ENCODE measurements at places on chromosomes 12 and 14. TPM values are rescaled to one million over a fixed set of nuclear protein-coding genes. Genes with fewer than 3 reads are reported as not detected.

DNA sequence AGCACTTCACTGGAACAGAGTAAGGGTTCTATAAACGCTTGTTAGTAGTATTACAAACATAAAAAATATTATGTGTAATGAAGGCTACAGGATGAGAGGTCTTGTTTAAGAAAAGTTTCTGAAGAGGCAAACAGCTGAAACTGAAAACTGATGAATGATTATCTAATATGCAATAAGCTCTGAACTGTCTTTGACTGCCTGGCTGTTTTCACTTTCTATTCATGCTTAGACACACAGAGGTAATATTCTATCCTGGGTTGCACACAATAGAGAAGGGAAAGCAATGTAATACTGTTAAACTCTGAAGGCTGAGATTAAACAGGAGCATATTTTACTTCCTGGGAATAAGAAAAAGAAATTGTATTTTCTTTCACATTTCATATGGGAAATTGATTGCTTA, 251.3 kb downstream of the ALX1 start:
- no peak for DNase-seq

DNA sequence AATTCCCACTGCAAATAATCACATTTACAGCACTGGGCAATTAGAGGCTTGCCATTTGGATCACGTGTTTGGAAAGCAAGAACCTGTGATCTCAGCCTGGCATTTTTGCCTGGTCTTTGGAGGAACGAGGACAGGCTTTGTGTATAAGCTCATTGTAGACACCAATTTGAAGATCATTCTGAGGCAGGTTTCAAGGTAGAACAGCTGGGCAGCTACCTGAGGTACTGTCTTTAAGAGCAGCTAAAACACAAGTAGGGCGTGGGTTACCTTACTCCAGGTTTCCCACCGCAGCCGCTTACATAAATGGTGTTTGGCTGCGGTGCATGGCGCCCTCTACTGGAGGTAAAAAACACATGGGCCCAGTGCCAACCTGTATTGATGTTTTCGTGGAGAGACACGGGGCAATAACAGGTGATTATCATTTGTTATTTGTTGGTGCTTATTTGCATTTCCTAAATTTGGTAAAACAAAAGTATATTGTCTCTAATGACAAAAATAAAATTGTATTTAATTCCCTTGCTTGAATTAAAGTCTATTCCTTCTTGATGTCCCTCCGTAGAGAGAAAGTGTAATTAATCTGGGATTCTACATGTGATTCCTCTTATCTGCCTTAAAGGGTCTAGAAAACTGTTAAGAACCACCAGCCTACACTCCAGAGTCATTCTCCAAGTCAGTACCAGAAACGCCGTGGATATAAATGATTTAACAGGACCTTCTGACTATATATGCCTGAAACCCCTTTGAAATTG, 69.7 kb downstream of the SVOP start:
- DNase-seq = peak; percentile 77

DNA sequence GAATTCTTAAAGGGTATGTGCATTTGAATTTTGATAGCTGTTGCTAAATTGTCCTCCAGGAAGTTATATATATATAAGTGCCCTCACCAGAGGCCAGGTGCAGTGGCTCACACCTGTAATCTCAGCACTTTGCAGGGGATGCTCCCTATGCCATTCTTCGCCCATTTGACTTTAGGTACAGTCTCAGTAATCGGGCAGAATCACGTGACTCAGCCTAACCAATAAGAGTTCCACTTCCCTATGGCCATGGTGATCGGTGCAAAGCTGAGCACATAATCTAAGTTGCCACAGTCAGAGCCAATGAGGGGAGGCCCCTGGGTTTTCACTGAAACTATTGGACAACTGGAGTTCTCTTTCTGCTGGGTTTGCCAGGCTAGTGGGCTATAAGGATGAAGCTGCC, 274.6 kb upstream of the TBX3 start:
- DNase-seq = no peak

DNA sequence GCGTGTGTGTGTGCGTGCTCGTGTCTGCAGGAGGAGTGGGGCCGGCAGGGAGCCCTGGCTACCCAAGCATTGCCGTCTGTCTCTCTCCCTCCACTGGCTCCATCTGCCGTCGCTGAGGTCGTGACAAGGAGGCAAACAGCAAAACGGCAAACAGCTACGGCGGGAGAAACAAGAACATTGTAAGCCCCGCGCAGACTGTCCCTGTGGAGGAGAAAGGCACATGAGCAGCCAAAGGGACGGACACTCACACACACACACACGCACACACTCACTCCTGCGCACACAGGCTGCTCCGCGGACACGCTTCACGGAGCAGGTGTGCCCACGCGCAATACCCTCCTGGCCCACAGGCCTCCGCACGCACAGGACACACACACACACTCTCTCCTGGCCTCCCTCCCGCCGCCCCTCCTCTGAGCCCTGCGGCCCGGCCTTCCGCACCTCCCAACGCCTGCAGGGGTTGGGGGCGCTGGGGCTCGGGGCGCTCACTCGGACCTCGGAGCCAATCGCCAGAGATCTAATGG, 905 bp downstream of the CISTR start:
- DNase-seq = peak; percentile 55

GRCh38 chr14:51818748-51819380, 41.5 kb upstream of the GNG2 start:
- no peak for DNase-seq

DNA sequence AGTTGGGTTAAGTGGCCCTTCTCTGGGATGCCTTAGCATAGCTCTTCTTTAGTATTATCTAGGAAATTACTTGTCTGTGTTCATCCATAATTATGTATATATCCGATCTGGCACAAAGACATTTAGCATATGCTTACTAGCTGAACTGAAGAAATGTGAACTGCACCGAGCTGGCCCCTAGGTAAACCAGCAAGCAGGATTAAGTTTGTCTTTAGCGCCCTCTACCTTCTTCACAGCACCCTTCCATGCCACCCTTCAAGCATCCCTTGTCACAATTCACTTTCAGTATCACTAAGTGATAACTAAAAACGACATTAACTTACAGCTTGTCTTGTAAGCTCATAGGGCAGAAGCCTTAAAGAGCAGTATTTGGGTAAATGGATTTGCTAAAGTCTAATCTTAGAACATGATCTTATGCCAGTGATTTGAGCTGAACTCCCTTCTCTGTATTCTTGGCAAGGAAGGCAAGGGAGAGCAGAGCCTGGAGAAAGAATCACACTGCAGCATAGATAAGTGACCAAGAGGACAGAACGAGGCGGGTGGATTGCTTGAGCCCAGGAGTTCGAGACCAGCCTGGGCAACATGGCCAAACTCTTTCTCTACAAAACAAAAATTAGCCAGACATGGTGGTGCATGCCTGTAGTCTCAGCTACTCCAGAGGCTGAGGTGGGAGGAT, 2.6 kb upstream of the HAL start:
- no peak for DNase-seq

The RD3L gene
- 29.8 TPM for total RNA-seq
